ENCODE measurements at places on chromosomes 1 and 21.

DNA sequence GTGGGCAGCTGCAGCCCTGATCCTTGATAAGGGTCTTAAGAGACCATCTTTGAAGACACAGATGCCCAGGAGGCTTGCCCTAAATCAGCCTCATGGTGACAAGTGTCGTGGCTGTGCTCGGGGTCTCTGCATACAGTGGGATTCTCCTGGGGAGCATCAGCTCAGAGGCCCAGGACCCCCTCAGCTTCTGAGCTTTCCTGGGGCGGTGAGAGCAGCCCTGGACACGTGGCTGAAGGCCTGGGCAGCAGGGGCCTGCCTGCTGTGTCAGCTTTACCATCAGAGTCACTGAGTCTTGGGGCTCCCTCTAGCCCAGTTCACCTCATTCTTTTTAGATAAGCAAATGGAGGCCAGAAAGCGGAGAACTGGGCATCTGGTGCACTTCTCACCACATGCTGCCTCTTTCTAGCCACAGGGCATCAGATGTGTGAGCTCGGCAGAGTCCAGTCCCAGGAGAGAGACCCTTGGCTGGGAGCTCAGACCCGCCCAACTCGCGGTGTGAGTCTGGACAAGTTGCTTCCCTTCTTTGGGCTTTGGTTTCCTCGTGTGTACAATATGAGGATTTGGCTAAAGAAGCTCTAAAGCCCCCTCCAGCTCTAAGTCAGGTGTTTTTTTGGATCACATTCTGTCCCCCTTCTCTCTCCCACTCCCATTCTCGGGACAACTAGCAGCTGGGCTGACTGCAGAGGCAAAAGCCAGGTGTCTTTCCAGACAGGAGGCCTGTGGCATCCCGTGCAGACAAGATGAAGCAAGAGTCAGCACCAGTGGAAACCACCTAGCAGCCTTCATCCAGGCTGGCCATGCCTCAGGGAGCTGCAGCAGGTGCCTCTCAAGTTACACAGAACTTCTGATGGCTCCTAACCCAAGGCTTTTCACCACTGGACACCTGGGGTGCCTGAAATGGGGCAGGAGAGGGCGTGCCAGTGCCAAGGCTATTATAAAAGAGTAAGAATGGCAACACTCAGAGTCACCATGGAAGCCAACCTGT lies 119.1 kb downstream of the KCNN3 start:
- no peak for DNase-seq

DNA sequence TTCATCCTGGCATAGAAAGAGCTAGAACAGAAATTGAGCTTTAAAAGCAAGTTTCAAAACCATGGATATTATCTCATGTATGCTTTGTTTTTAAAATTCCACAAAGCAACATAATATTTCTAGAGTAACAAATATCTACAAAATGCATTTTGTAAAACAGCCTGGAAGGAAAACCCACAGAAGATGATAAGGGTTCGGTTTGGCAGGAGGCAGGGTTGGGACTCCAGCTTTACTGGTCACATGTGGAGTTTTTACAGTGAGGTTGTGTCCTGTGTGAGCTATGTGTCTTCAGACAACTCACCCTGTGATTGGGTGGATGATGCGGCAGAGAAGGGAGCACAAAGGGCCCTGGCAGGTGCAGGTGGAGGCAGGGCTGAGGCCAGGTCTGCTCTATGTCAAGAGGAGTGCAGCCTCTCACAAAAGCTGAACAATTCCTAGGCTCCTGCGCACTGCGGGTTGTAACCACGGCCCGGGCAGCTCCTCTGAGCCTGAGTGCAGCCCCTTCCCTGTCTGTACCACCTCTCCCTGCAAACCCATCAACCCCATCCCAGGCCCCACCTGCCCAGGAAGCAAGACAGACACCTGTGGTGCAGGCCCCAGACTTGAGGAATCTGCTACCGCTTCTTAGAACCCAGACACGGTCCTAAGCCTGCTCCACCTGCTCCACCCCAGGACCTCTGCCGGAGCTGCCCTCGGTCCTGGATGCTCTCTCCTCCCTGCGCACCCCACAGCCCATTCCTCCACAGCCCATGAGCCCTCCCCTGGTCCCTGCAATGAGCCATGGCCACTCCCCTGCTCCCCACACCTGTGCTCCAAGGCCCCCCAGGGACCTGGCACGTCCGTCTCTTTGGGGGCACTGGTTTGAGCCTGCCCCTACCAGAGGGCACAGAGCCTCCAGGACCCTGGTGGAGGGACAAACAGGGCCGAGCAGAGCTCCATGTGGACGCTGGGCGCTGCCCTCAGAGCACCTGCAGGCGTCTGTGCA lies 2.8 kb upstream of the COL18A1 start:
- no peak for DNase-seq

- DNase-seq, result no peak
These were observed 12.2 kb downstream of the ZNF362 start for GRCh38 chr1:33268457-33268856.

- DNase-seq, result peak; percentile 93
These were observed 5.2 kb downstream of the TNFRSF18 start for GRCh38 chr1:1200876-1201810.

- no peak for DNase-seq
These were observed 130.2 kb downstream of the TGFBR3 start for GRCh38 chr1:91755702-91756287.

- no peak for DNase-seq
These were observed 50.3 kb downstream of the DYRK1A start for GRCh38 chr21:37416914-37417313.

DNA sequence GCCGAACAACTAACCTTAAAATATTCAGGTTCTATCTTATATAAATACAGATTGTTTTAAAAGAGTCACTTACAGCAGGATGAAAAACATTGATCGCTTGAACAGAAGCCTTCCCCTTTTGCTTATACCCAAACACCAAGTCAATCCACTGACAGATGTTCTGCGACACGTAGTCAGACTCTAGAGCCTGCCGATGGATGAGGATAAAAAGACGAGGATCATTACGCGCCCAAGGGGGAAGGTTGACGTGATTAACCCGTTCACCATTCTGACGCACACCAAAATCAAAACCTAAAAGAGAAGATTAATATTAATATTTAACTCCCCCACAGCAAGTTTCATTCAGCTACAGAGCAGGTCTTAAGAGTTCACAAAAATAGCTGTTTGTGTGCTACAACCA lies 59.4 kb upstream of the GNG4 start:
- no peak for DNase-seq

DNA sequence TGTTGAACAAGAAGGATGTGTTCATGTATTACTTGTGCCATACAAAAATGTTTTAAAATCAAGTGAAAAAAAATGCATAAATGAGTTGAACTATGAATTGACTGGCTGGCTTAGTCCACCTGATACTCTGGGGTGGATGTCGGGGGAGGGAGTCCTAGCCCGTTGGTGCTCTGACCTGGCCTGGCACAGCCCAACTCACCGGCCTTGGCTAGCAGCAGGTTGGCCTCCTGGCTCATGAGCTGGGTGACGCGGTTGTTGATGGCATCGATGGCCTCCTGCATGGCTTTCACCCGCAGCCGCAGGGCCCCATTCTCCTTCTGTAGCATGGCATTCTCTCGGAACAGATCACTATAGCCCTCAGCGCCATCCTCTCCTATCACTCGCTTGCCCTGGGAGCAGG lies 21.6 kb downstream of the KIF21B start:
- no peak for DNase-seq

GRCh38 chr1:17438318-17439249 lies 893 bp downstream of the RCC2 start:
- DNase-seq, result peak; percentile 46

- no peak for DNase-seq
These were observed 70.7 kb upstream of the CXADR start for GRCh38 chr21:17442165-17442564.

GRCh38 chr21:43294194-43294902 lies 125.5 kb downstream of the CRYAA start:
- no peak for DNase-seq

- no peak for DNase-seq
These were observed 4.1 kb upstream of the MTOR start for GRCh38 chr1:11266268-11267074.

- DNase-seq, result no peak
These were observed at the start of gene EPHA10 for GRCh38 chr1:37764888-37765441. EPHA10 (minus strand) TSS chr1:37765120; CDS start chr1:37765066, 54 bp downstream.

GRCh38 chr1:195754874-195755273 lies 853.4 kb downstream of the KCNT2 start:
- no peak for DNase-seq

DNA sequence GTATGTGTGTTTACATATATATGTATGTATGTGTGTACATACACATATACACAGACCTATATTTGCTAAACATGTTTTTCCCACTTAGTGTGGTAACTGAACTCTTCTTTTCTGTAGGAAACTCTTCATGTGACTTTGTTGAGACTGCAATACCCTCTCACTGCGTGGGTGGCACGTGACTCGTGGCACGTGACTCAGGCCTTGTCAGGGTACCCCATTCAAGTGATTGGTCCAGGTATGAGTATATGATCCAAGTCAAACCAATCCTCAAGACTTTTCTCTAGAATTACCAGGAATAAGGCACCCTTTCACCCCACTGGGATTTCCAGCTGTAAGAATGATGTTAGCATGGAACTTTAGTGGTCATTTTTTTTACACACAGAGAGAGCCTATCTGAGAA lies 149.2 kb upstream of the KCNK2 start:
- no peak for DNase-seq

- no peak for DNase-seq
These were observed 39.9 kb upstream of the ABCA4 start for GRCh38 chr1:94160811-94161210.

DNA sequence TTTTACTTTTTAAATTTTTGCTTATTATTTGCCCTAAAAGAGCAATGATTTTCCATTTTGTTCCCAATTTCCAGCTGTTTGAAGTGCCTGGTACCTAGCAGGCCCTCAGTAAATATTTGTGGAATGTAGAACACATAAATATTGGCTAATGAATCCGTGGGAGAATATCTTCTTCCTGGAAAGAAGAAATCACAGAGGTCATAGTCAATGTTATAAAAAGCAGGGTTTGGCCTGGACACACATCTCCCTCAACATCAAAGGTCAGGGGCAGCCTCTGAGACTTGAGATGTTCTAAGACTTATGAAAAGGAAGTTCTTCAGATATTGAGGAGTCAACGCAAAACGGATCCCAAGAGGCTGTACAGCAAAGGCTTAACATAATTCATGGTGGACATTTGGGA lies 358.1 kb downstream of the HHAT start:
- DNase-seq, result no peak

- no peak for DNase-seq
These were observed 272.6 kb upstream of the SGIP1 start for GRCh38 chr1:66261364-66261763.

DNA sequence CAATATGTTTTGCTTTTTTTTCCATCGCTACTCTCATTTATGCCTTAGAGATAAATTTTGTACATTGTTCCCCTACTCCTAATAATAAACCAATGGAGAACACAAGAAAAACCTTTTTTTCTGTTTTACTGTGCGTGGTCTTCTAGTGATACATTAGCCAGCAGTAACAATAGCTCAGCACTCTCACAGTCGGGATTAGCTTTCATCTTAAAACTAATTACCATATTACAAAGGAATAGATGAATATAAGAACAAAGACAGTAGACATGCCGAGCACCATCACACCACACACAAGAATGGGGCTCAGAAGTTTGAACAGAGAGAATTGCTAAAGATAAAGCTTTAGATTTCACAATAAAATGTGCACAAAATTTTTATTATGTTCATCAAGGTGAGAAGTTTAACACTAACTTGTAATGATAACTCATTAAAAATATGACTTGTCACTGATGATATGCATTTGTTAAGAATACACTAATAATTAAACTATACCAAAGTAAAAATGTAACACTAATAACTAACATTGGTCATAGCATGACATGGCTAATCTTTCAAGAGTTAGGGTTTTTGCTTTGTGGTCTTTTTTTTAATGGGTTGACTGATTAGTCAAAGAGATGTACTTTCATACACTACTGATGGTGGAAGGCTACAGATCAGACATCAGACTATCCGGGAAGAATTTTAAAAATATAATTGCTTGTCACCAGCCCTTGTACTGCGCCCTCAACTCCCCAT lies 61.8 kb downstream of the EXTL2 start:
- DNase-seq, result no peak

DNA sequence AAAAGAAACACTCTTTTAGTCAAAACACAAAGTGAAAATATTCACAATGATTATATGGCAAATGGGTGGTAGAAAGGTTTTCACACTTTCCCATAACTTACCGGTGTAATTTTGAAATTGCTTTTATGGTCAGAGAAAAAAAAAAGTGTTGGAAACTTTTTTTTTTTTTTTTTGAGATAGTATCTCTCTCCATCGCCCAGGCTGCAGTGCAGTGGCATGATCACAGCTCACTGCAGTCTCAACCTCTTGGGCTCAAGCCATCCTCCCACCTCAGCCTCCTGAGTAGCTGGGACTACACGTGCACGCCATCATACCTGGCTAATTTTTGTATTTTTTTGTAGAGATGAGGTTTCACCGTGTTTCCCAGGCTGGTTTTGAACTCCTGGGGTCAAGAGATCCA lies 3.3 kb downstream of the IFNGR2 start:
- no peak for DNase-seq

DNA sequence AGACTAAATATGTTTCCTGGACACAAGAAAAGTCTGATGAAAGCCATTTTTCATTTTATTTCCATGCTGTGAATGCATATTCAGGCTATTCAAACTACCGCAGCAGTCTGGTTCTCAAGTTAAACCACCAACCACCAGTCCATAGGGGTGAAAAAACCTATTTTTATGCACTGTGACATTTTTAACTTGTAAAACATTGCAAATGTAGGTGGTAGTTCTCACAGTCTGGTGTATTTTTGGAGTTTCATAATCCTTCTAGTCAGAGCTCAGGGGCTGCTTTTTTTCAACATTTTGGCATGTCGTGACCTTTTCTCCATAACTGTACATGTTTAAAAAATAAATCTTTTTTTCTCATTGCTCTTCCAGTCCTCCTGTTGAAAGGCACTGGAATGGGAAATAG lies 907.6 kb upstream of the ADGRL2 start:
- DNase-seq, result no peak

- DNase-seq, result peak; percentile 44
These were observed 1.0 kb upstream of the S100B start for GRCh38 chr21:46605767-46606426.

GRCh38 chr1:171160639-171161354 lies 24.3 kb upstream of the FMO2 start:
- DNase-seq, result no peak

Data from CD4-positive, alpha-beta T cell (primary cell).